ENCODE measurements at places on chromosomes 12 and 14. TPM values are rescaled to one million over a fixed set of nuclear protein-coding genes. Genes with fewer than 3 reads are reported as not detected.

Gene ATL1
- 15.1 TPM for total RNA-seq

Gene SOAT2
- not detected for total RNA-seq

Gene SLC25A47
- 0.17 TPM for total RNA-seq

Gene CEP128
- 5.0 TPM for total RNA-seq

Gene ASB2
- total RNA-seq, result 8.8 TPM

DNA sequence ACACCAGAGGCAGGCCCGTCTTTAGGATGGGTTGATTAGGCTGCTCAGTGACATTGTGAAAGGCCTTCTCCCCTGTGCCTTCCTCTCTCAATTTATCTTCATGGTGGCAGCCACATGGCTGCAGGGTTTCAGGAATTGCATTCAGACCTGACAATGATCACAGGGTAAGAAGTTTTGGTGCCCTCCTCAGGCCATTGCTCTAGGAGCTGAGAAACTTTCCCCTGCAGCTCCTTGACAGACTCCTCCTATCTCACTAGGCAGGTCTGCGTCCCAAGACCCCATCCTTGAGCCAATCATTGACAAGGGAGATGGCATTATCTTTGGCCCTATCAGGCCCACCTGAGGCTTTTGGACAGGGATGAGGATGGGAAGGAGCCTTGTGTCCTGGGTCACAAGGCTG lies 57.4 kb upstream of the ANO4 start:
- DNase-seq, result no peak

DNA sequence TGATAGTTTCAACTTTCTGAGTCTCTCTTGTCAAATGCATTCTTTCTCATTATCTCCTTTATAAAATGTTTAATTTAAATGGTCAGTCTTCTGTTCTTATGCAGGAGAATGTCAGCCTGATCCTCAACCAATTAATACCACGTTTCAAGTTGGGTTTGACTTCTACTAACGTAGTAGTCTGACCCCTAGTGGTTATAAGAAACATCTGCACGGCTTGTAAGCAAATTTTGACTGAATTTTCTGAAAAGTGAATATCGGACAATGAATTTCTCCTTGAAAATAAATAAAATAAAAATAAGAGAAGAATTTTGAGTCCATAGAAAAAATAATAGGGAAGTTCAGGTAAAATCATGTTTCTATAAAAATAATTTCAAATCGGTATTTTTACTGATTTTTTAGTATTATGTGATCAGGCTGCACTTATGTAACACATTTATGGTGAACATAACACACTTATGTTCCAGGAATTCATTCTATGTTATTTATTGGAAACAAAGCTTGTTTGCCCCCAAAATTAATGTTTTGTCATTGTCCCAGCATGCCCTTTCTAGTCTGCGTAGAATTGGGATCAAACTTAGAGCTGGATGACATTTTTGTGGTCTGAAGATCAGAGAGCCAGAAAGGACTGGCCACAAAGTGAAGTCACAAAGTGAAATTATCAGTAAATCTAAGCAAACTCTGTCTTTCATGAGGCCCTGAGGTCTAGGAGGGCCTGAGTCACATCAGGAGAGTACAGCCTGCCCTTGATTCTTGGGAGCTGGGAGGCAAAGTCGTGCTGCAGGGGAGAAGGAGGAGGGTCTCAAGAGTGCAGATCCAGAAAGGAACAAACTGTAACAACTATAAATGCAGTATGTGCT lies 101.2 kb upstream of the STXBP6 start:
- no peak for DNase-seq

- DNase-seq, result no peak
Measured at GRCh38 chr12:26247873-26248272, 52.5 kb downstream of the SSPN start.

GRCh38 chr14:101125313-101125712 lies 221.8 kb upstream of the RTL1 start:
- no peak for DNase-seq

GRCh38 chr12:13875744-13876143 lies 105.7 kb downstream of the GRIN2B start:
- no peak for DNase-seq

DNA sequence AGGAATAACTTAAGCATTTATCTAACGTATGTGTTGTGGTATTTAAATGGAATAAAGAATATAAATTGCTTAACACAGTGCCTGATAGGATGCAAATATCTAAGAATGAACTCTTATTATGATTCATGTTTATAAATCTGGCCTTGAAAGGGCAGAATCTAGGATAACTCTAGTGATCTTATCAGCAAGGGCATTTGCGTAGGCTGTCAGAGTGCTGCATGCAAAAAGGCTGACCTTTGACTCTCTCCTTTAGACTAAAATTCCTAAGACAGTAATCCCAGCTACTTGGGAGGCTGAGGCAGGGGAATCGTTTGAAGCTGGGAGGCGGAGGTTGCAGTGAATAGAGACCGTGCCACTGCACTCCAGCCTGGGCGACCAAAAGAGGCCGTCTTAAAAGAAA lies 31.3 kb upstream of the ANP32D start:
- no peak for DNase-seq

DNA sequence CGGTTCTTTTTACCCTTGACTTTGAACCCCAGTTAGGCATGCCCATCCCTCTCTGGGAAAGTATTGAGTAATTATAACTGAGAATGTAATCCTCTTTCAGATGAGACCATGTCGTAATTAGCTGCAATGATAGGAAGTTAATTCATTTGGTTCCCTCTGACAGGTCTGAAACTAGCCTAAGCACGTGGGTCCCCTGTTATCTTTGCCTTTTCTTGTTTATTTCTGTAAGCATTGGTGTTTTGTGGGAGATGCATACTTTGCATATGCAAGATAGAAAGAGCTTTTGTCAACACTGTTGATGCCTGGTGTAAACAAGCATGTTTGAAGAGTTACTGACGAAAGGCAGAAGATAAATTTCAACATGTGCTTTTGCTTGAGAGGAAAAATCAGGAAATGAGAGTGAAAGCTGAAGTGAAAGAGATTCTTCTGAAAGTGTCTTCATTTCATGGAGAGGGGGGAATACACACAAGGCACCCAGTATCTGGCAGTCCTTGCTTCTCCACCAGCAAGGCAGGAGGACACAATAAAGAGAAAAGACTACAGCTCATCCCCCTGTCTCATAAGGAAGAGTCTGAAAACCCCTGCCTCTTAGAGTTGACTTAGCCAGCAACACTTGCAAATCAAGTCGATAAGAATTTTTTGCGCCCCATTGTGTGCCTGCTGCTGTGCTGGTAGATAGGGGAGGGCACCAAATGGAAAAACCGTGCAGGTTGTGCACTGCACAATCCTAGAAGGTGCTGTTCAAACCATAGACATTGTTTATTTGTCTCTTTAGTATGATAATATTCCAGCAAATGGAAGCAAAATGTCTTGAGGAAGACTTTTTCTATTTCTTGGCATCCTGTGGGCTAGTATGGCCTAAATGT lies 77.8 kb downstream of the SLC24A4 start:
- no peak for DNase-seq

- DNase-seq, result no peak
Measured at GRCh38 chr12:105223352-105223845, 12.6 kb downstream of the APPL2 start.

GRCh38 chr14:34796902-34797301 lies 78.3 kb downstream of the BAZ1A start:
- DNase-seq, result no peak

- no peak for DNase-seq
Measured at GRCh38 chr14:87049950-87050349, 943.0 kb downstream of the GALC start.

GRCh38 chr14:102493585-102493984 lies 16.0 kb downstream of the ANKRD9 start:
- DNase-seq, result no peak

All from mucosa of descending colon (tissue), 3 donors.